Caco-2 (cell line): ENCODE measurements at places on chromosomes 3 and 15.

DNA sequence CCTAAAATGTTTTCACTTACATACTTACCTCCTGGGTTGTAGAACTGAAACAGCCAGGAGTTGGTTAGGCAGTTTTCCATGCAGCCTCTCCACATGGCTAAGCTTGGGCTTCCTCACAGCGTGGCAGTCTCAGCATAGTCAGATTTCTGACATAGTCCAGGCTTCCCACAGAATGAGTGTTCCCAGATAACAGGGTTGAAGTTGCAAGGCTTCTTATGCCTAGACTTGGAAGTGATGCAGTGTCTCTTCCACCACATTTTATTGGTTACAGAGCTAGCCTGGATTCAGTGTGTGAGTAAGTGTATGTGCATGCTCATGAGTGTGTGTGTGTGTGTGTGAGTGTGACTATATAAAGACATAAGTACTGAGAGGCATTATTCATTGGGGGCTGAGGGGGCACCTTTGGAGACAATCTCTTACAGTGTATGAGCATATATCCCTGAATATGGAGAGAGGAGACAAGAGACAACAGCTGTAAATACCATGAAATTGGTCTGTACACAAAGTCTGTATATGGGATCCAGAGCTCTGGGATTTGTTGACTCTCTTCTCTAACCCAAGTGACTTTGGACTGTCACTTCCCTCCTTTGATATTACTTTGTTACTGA lies 78.1 kb downstream of the ZNF621 start:
- DNase-seq, result no peak

DNA sequence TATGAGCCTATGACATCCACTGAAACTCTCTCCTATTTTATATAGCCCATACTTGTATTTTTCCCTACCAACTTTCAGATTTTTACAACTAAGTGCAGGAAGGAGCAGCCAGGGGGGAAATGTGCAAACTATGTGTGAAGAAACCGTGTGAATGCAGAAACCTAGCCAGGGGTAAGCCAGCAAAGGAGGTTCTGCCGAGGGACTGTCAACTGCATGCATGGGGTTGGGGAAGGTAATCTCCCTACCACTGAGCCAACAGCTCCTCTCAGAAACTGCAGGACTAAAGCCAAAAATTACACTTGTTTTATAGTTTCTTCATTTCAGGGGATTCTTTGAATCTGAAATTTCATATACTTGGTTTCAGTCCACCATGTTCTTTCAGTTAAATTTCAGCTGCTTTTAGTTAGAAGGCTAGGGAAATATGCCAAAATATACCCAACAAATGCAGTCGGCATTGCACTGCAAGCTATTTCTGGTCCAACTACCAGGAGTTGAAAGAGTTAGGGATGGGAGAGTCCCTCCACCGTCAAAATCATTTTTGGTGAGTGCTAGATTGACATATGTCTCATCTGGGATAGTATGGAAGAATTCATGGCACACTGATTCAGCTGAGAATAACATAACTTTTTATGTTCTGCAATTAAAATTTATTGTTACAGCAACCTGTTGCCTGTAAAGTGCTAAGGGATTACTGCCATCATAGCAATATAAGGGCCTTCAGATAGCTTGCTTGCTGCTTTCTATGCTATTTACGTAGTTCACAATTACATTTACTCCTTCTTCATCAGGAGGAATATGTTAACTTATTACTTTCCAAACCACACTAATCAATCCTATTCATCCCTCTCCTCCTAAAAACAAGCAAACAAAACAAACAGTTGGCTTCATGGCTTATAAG lies 904.2 kb downstream of the ROBO1 start:
- DNase-seq, result no peak

DNA sequence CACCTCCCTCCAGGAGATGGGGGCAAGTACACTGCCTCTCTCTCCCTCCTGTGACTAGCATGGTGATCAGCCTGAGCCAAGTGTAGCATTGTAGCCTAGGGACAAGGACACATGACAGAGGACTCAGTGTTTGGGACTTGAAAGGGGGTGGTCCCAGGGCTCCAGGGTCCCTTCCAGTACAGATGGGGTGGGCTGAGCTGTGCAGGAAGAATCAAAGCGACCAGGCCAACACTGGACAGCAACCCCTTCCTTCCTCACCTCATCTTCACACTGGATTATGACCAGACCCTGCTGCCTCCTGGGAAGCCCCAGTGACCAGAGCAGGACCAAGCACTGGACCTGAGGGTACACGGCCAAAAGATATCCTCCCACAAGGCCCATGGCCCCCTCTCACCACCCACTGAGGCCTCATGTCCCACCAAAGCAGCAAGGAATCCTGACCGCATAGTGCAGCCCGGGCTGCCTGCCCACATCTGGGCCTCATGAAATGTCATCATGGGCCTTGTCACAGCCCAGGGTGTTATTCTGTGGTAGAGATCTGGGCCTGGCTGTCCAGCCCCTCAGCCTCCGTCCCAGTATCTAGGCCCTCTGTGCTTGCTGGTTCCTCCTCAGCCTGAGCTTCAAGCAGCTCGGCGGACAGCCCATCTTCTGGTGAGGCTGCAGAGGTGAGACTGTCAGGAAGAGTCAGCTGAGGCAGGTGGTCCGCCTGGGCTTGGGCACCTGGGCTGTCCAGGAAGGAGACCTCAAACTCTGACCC lies 9.5 kb downstream of the GORASP1 start:
- no peak for DNase-seq

- no peak for DNase-seq
Observed at GRCh38 chr3:48565186-48565585, 1.6 kb upstream of the UCN2 start.

DNA sequence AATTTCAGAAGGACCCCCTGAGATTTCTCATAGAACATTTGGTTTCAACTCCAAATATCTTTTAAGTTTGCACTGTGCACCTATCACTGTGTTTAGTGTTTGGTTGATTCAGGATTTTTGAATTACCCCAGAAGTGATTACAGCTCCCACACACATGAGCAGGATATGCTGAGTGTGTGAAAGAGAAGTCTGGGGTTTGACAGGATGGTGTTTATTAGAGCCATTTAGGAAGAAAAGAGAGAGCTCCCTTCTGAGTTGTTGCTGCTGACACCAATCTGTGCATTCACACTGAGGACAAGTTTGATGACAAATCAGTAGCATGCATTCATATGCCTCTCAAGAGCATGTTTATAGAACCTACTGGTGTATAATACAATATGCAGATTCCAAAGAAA lies 118.1 kb downstream of the RPL22L1 start:
- DNase-seq, result no peak

DNA sequence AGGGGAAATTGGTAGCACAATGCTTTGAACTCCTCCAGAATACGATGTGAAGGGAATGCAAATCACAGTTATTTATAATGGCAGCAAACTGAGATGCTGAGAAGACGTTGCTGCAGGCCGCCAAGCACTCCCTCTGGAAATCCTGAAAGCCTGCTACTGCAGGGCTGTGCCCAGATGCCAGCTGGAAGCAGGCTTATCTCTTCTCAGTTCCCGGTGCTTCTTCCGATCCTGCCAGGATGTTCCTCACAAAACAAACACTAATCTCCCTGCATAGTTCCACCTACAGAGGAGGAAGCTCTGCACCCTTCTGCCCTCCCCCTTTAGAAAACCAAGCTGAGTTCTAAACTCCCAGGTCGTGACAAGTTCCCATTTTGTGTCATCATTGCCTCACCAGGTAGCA lies 201.7 kb upstream of the BCL6 start:
- DNase-seq, result no peak

DNA sequence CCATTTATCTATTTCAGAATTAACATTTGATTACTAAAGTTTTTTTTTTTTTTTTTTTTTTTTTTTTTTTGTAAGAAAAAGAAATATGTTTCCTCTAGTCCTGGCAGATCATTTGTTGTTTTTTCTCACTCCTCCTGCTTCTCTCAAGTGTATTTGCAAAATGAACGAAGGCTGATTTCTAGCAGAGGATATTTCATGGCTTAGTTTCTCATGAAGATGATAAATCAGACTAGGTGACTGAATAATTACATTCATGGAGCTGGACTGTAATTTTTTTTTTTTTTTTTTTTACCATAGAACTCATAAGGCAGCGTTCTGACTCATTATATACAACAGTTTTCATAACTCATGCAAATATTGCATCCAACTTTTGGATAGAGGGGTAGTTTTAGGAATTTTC lies 332.5 kb upstream of the SEMA6D start:
- no peak for DNase-seq

GRCh38 chr15:31245135-31245689 lies 81.4 kb upstream of the KLF13 start:
- no peak for DNase-seq
